ENCODE measurements at places on chromosomes 7 and 10. TPM values are rescaled to one million over a fixed set of nuclear protein-coding genes. Genes with fewer than 3 reads are reported as not detected.

DNA sequence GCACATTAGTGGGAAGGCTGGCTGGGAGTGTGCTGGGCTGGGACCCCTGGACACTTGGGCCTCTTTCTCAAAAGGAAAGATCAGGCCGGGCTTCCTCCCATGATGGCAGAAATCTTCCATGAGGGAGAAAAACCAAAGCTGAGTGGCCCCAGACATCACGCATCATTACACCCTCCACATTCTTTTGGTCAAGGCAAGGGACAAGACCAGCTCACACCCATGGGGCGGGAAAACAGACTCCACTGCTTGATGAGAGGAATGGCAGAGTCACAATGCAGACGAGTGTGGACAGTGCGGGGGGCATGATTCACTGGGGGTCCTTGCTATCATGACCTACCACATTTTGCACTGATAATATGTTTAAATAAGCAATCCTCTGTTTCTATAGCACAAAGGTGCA lies 73.3 kb downstream of the CREB3L2 start:
- no peak for DNase-seq

DNA sequence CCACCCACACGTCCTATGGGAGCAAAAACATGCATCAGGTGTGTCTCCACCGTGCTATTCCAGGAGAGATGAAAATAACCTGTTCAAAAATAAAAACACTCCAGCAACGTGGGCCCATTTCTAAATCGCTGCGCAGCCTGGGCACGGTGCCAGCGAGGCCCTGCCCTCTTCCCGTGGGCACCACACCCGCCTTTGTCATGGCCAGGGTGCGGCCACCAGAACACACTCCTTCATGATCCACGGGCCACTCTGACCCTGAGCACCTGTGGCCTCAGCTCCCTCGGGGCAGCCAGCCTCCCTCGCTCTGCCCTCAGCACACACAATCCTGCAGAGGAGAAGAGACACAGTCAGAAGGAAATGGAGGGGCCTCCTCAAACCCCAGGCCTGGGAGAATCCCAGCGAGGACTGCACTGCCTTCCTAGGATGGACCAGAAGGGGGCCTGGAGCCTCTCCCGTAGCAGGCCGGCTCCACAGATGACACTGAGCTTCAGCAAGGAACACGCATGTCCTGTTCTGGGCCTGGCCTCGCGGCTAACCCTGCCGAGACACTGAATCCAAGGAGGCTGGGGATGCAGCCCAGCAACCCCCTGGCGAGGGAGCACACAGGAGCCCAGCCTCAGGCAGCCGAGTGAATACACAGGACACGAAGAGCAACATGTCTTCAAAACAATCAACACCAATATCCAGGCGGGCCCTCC lies 169.0 kb downstream of the MAD1L1 start:
- DNase-seq: no peak

DNA sequence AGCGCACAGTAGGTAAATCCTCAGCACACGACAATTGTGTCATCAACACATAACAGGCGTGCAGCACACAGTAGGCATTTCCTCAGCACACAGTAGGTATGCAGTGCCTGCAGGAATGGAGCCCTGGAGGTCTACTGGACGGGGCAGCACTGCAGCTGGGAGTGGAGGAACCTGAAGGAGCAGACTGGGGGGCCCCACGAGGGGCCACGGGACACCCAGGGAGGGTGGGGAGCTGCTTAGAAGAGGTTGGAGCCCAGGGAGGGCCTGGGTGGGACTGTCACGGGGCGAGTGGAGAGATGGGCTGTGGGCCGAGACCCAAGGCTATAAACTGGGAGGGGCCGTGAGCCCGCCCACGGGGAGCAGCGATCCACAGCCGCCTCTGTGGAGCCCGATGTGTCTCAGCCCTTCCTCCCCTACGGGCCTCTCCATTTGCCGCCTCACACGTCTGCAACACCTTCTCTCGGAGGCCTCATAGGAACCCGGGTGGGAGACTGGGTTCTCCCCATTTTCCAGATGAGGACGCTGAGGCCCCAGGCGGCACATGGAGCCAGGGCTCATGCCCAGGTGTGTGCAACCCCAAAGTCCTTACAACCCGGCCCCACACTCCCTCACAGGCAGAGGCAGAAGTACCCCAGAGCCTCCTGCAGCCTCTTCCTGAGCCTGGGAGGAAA lies 101.5 kb downstream of the MICALL2 start:
- no peak for DNase-seq

GRCh38 chr10:85177767-85178166 lies 849.4 kb downstream of the CCSER2 start:
- DNase-seq: no peak

The ZNF775 gene
- total RNA-seq: 0.45 TPM

The BTBD16 gene
- total RNA-seq: not detected
